ENCODE measurements at places on chromosomes 1 and 21. TPM values are rescaled to one million over a fixed set of nuclear protein-coding genes. Genes with fewer than 3 reads are reported as not detected.
A peak's percentile ranks its signal among the peaks of the same experiment; 100 is the strongest.

GRCh38 chr1:98920441-98921110 lies 84.1 kb downstream of the PLPPR5 start:
- DNase-seq, result no peak

- DNase-seq, result no peak
Observed at GRCh38 chr1:201516511-201517127, 9.7 kb upstream of the CSRP1 start.

DNA sequence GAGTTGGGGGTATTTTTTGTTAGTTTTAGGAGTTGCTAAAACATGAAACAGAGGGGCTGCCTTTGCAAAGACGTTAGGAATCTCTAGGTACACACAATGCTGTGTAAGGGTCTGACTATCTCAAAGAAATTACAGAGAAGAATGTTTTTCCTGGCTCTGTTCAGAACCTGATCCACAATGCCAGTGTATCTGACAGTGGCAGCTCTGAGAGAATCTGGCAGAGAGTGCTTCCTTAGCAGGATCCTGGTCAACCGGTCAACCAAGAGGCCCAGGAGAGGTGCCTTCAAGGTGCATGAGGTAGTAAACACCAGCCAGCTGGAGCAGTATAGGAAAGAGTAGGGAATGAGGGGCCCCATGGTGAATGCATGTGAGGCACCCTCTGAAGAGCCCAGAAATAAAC lies 40.9 kb upstream of the RGS1 start:
- no peak for DNase-seq

GRCh38 chr1:31199236-31199790 lies 40.4 kb downstream of the NKAIN1 start:
- no peak for DNase-seq

GRCh38 chr1:53074313-53075154 lies 12.5 kb downstream of the PODN start:
- DNase-seq, result no peak

DNA sequence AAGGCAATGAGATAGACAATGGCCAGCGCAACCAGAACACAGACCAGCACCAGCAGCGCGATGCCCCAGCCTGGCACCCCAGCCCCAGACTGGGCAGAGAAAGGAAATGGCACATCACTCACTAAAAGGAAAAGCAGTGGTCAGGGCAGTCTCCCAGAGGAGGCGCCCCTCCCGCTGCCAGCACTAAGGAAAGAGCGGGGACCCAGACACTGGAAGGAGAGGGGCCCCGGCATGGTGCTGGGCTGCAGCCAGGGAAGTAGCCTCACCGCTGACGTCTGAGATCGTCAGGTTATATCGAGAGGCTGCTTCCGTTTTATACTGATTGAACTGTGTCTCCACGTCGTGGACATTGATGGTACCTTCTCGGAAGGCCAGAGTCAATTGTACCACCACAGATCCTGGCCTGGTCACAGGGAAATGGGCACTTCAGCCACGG lies 13.8 kb downstream of the TRIM46 start:
- no peak for DNase-seq

DNA sequence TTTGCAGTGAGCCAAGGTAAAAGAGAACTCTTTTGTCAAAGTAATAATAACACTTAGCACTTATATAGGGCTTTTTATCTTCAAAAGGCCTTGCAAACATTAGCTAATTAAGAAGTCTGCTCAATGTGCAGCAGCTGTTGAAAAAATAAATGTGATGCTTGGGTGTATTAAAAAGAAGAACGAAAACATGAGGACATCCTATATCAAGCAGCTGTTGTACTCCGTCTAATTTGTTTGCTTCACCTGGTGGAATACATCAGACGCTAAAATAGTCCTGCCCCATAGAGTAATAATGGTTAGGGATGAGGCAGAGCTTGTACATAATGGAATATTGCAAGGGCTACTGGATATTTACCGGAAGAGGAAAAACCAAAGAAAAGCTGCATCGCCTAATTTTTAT lies 299.5 kb downstream of the ST6GALNAC3 start:
- DNase-seq, result no peak

GRCh38 chr1:109910963-109911798 lies 532 bp downstream of the CSF1 start:
- DNase-seq, result no peak

- no peak for DNase-seq
Observed at GRCh38 chr1:3650248-3651025, 534 bp upstream of the WRAP73 start.

- peak; percentile 1 for DNase-seq
Observed at GRCh38 chr1:53765657-53766056, 26.7 kb upstream of the GLIS1 start.

- no peak for DNase-seq
Observed at GRCh38 chr1:4462831-4463484, 191.5 kb upstream of the AJAP1 start.

- DNase-seq, result no peak
Observed at GRCh38 chr1:113396585-113396984, 6.3 kb downstream of the MAGI3 start.

DNA sequence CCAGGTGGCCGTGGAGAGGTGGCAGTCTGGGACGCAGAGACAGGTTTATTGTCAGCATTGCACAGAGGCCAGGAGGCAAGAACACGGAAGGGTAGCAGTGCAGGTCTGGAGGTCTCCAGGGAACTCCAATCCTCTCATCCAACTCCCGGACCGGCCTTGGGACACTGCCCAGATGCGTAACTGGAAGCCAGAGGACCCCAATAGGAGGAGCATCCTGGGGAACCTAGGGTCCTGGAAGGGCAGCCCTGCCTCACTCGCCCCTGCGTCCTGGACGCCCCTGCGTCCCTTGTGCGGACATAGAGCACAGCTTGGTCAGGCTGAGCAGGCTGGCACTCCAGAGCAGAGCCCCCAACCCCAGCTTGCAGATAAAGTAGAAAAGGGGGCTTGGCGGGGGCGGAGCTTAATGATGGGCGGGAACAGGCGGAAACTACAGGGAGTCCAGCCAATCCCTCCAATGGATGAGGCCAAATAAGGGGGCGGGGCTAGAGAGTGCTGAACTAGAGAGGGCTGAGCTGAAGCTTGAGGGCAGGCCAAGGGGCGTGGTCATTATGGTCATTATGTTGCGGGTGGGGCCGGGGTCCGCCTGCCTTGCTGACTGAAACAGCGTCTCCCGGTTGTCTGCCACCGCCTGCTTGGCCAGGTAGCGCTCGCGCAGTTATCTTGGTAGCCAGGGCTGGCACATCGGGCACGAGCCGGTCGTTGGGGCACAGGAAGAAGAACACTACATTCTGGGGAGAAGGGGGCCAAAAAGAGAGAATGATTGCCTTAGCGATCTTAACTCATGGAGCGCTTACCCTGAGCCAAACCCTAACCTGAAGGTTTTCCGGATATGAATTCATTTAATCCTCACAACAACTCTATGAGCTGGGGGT lies 3.7 kb upstream of the ARHGEF19 start:
- peak; percentile 75 for DNase-seq

DNA sequence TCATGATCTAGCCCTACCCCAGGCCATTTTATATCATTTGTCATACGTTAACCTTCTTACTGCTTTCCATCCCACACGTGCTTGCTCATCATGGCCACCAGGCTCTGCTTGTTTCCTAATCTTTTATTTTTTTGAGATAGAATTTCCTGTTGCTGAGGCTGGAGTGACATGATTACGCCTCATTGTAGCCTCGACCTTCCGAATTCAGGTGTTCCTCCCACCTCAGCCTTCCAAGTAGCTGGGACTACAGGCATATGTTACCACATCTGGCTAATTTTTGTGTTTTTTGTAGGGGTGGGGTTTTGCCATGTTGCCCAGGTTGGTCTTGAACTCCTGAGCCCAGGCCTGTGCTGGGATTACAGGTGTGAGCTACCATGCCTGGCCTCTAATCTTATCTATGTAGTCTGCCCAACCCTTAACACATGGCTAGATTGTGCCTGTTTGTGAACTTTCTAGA lies 3.3 kb downstream of the UAP1 start:
- no peak for DNase-seq

- DNase-seq, result no peak
Observed at GRCh38 chr1:25610822-25611630, 5.6 kb upstream of the MAN1C1 start.

DNA sequence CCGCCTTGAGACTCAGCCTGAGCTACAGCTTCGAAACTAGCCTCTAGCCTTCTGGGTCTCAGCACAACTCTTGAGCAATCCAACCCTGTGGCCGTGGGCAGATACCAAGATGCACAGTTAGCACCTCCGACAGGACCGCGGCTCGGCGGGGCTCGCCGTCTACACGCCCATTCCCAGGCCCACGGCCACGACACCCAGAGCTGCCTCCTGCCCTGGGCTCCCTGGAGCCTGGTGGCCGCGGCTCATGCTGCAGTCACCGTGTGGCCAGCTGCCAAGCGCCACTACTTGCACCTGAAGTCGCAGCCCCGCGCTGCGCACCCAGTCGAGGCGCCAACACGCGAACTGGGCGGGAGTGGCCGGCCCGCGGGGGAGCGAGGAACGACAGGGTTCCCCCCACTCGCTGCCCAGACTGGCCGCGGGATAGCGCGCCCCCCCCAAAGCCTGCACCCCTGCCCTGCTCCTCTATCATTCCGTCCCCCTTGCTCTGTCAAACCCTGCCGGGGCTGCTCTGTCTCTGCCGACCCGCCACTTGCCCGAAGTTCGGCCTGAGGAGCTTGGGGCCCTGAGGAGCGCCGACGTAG lies 729 bp upstream of the CDCA8 start:
- no peak for DNase-seq

- no peak for DNase-seq
Observed at GRCh38 chr1:44810101-44810761, 1.9 kb downstream of the BTBD19 start.

DNA sequence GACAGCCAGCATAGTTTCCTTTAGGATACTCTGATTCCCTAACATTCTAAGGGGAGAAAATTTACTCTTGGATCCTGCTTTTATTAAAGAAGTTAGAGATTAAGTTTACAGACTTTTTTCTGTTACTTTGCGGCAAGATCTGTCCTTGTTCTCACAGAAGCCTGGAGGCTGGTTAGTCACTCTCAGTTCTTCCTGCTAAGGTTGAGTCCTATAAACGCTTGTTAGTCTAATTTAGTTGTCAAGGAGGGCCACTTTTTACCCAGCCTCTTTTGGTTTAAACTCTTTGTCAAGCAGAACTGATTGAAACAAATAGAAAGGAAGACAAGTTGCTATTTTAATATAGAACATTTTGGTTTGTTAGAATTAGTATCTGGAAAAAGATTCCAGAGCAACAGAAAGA lies 89.7 kb downstream of the C21orf91 start:
- DNase-seq, result no peak

DNA sequence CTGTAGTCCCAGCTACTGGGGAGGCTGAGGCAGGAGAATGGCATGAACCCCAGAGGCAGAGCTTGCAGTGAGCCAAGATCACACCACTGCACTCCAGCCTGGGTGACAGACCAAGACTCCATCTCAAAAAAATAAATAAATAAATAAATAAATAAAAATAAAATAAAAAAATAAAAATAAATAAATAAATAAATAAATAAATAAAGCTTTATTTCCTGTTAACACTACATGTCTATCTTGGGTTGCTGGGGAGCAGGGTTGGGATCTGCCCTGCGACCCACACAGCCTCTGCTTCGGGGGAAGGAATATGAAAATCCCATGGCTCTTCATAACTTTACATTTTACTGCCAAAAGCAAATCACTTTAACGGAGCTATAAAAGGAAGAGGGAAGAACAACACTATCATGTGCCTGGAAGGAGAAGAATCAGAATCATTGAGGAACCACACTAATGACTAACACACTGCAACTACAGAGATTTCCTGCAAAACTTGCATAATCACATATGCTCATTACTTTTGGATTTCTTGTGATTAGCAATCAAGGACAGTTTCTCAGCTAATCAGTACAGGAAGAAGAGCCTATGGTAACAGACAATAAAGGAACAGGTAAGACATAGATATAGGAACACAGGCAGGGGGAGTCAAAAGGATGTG lies 72.8 kb upstream of the CD55 start:
- DNase-seq, result peak; percentile 42

GRCh38 chr1:24619376-24619775 lies 23.7 kb upstream of the SRRM1 start:
- no peak for DNase-seq

- no peak for DNase-seq
Observed at GRCh38 chr1:12771186-12771585, 2.4 kb upstream of the PRAMEF12 start.

DNA sequence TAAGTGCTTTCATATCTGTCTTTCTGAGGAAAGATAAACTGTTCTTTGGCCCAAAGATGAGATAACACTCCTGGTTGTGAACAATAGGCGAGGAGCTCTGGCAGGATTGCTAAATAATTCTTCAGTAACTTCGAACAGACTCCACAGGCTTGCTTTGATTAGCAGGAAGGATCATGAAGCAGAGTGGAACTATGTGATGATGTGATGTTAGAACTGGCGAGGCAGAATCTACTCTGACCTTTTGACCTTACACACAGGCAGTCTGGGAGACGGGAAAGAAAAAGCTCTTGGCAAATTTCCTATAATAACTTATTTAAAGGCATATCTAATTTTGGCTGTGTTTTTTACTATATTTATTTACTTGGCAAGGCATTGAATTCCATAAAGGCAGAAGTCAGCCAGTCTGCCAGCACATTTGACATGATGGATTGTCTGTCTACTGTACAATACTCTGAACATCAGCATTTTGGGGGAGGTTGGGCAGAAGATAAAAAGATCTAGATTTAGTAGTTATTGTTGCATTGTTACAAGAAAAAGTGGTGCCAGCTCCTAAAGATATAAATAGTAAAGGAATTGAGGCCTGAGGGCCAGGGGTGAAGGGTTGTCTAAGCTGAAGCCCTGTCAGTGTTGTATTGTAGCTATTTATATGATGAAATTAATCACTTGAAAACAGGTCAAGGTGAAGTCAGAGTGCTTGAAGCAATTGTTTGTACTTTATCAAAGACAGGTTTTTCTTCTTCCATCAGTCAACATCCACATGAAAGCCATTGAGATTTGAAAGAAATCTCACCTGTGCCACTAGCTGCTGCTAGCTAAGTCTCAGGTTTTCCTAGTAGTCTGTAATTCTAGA lies 708.8 kb downstream of the LTN1 start:
- peak; percentile 97 for DNase-seq

DNA sequence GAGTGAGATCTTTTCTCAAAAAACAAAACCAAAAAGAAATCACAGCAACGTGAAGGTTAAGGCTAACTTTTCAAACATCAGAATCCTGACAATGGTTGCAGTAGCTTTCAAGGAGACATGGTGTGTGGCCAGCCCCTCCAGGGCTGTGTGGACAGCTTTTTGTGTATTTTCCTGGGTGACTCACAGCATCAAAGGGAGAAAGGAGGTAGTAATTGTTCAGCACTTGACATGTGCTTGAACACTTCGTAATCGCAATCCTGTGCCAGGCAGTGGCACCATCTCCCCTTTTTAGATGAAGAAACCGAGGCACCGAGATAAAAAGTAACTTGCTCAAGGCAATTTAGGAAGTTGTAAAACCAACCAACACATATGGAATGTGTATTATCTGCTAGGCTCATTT lies 10.3 kb downstream of the NBL1 start:
- DNase-seq, result no peak

GRCh38 chr1:200998323-200998722 lies 25.2 kb downstream of the KIF21B start:
- DNase-seq, result no peak

GRCh38 chr21:44592446-44593311 lies at the start of gene KRTAP10-6:
Gene KRTAP10-6, minus strand, starts transcription at chr21:44592505. Its CDS starts 21 bp downstream, at chr21:44592484.
- DNase-seq, result no peak

- no peak for DNase-seq
Observed at GRCh38 chr1:46444466-46444865, 45.2 kb upstream of the DMBX1 start.

Gene CHD5
- total RNA-seq, result 1.4 TPM

Gene UBE2Q1
- total RNA-seq, result 17.8 TPM

Gene LRRC53
- not detected for total RNA-seq

Gene C1QA
- 37.7 TPM for total RNA-seq

Gene CCDC185
- not detected for total RNA-seq

Gene LRRC39
- 35.4 TPM for total RNA-seq

Gene C1orf87
- 0.20 TPM for total RNA-seq

Gene RIPPLY3
- total RNA-seq, result 0.20 TPM

Gene NECTIN4
- total RNA-seq, result 49.6 TPM

Gene CORT
- 0.49 TPM for total RNA-seq

Gene FGR
- total RNA-seq, result 9.6 TPM
